Vagina (tissue), 2 donors: ENCODE measurements at places on chromosomes 12 and 14.
A peak's percentile ranks its signal among the peaks of the same experiment; 100 is the strongest.

GRCh38 chr12:17206553-17206952, 600.6 kb upstream of the LMO3 start:
- no peaks in the 10 kb centered on the region for H3K36me3 ChIP-seq
- no peaks in the 10 kb centered on the region for H3K4me1 ChIP-seq
- no peak overlapping the region for H3K4me3 ChIP-seq

- H3K27me3 ChIP-seq: no peaks in the 10 kb centered on the region
- H3K4me1 ChIP-seq: no peaks in the 10 kb centered on the region
- no peak overlapping the region for H3K4me3 ChIP-seq
- no peak overlapping the region for H3K27ac ChIP-seq
Measured at GRCh38 chr12:16118586-16118985, 158.9 kb downstream of the SLC15A5 start.

GRCh38 chr12:70268972-70269371, 25.7 kb downstream of the CNOT2 start:
- no peak overlapping the region for H3K27ac ChIP-seq
- no peak for DNase-seq

- no peaks in the 10 kb centered on the region for H3K27me3 ChIP-seq
- DNase-seq: no peak
- no peaks in the 10 kb centered on the region for H3K36me3 ChIP-seq
- H3K4me3 ChIP-seq: no peak overlapping the region
- no peaks in the 10 kb centered on the region for H3K4me1 ChIP-seq
Measured at GRCh38 chr14:28407996-28408395, 358.6 kb upstream of the FOXG1 start.

GRCh38 chr14:100669468-100669867, 57.2 kb upstream of the DLK1 start:
- H3K27me3 ChIP-seq: no peaks in the 10 kb centered on the region
- H3K36me3 ChIP-seq: no peaks in the 10 kb centered on the region
- no peaks in the 10 kb centered on the region for H3K4me1 ChIP-seq
- no peak overlapping the region for H3K27ac ChIP-seq

- no peaks in the 10 kb centered on the region for H3K36me3 ChIP-seq
- H3K27ac ChIP-seq: no peak overlapping the region
- DNase-seq: no peak
- H3K4me3 ChIP-seq: no peak overlapping the region
- no peaks in the 10 kb centered on the region for H3K27me3 ChIP-seq
Measured at GRCh38 chr14:59819446-59820088, 51.0 kb downstream of the RTN1 start.

DNA sequence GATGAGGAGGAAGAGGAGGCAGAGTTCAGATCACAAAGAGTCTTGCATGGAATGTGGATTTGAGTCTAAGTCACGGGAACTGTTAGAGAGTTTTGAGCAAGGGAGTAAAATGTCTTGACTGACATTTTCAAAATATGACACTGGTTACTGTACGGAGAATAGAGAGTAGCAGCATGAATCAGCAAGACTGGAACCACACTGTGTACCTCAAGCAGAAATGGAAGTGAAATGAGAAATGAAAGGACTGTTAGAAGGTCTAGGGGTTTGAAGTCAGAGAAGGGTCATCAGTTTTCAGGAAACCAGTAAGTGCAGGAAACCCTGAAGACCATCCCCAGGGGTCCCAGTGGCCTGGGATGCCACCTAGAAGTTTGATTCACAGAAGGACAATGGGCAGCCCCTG, 236.3 kb downstream of the GALC start:
- H3K4me3 ChIP-seq: no peak overlapping the region
- no peak overlapping the region for H3K27ac ChIP-seq

- peak; percentile 82 for DNase-seq
- no peak overlapping the region for H3K27ac ChIP-seq
- no peaks in the 10 kb centered on the region for H3K27me3 ChIP-seq
- no peaks in the 10 kb centered on the region for H3K4me1 ChIP-seq
- no peak overlapping the region for H3K4me3 ChIP-seq
Measured at GRCh38 chr12:104355630-104356029, 52.1 kb downstream of the EID3 start.

- H3K36me3 ChIP-seq: no peaks in the 10 kb centered on the region
- H3K27me3 ChIP-seq: no peaks in the 10 kb centered on the region
- no peak for DNase-seq
- H3K27ac ChIP-seq: peak overlapping the region; percentile 34
- peaks cover 61% of the 10 kb centered on the region for H3K4me1 ChIP-seq
- H3K4me3 ChIP-seq: no peak overlapping the region
Measured at GRCh38 chr14:59295951-59296350, 107.5 kb downstream of the DAAM1 start.

GRCh38 chr14:95889236-95889979, 12.8 kb downstream of the TUNAR start:
- H3K27ac ChIP-seq: no peak overlapping the region

- H3K4me1 ChIP-seq: peaks cover 13% of the 10 kb centered on the region
- H3K27ac ChIP-seq: no peak overlapping the region
- H3K36me3 ChIP-seq: no peaks in the 10 kb centered on the region
Measured at GRCh38 chr14:38078393-38078792, 129.3 kb upstream of the SSTR1 start.

- no peak overlapping the region for H3K27ac ChIP-seq
- no peaks in the 10 kb centered on the region for H3K4me1 ChIP-seq
- H3K36me3 ChIP-seq: no peaks in the 10 kb centered on the region
- H3K4me3 ChIP-seq: no peak overlapping the region
- no peak for DNase-seq
- no peaks in the 10 kb centered on the region for H3K27me3 ChIP-seq
Measured at GRCh38 chr14:69328317-69328716, 68.4 kb downstream of the GALNT16 start.

DNA sequence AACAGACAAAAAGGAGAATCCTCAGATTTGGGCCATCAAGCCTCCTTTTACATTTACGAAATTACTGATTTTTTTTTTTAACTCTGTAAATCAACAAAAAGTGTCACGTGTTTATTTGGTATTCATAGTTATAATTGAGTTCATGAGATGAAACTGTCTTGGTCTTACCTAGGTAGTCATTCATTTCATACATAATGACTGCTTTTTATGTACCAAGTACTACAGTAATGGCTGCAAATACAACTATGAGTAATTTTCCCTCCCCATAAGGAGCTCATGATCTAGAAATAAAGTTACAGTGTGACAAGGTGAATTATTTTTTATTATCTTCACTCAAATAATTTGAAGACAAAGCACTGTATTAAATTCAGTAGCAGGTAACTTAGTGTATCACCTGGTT, 6.4 kb upstream of the TBK1 start:
- H3K36me3 ChIP-seq: peaks cover 44% of the 10 kb centered on the region
- no peak for DNase-seq
- H3K27ac ChIP-seq: no peak overlapping the region
- H3K4me3 ChIP-seq: no peak overlapping the region
- peaks cover under 1% of the 10 kb centered on the region for H3K4me1 ChIP-seq

DNA sequence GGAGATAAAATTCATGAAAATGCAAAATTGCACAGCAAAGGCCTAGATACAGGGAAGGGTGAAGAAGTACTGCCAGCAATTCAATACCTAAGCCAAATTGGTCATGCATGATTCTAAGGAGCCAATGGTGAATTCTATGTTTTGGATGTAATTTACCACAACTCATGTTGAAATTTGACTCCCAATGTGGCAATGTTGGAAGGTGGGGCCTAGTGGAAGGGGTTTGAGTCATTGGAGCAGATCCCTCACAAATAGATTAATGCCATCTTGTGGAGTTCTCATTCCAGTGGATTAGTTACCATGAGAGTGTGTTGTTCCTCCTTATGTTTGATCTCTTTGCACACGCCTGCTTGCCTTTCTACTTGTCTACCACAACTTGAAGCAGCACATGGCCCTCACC, 194.0 kb upstream of the ALG10 start:
- H3K4me3 ChIP-seq: no peak overlapping the region
- no peaks in the 10 kb centered on the region for H3K4me1 ChIP-seq
- no peak overlapping the region for H3K27ac ChIP-seq
- no peaks in the 10 kb centered on the region for H3K27me3 ChIP-seq

DNA sequence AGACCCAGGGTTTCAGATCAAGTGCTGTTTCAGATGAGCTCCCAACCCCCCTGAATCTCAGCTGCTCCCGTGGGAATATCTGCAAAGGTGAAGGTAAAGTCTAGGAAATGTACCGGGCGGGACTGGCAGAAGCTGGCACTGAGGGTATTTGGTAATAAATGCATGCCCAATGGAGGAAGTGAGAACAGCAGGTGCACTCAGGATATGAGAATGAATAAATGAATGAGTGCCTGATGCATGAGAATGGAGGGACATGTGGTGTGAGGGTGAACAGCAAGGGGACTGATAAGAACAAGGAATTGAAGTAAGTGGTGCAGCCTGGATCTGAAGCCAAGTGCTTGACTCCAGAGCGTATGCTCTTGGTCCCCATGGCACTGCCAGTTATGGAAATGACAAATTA, 11.6 kb downstream of the RAPGEF3 start:
- no peaks in the 10 kb centered on the region for H3K27me3 ChIP-seq
- no peak for DNase-seq

- H3K27me3 ChIP-seq: no peaks in the 10 kb centered on the region
- H3K27ac ChIP-seq: no peak overlapping the region
- no peaks in the 10 kb centered on the region for H3K36me3 ChIP-seq
- DNase-seq: no peak
- H3K4me1 ChIP-seq: peaks cover 17% of the 10 kb centered on the region
- H3K4me3 ChIP-seq: peak overlapping the region; percentile 43
Measured at GRCh38 chr12:49548481-49548821, 9.6 kb downstream of the KCNH3 start.

- H3K4me1 ChIP-seq: peaks cover 27% of the 10 kb centered on the region
- no peak for DNase-seq
- no peaks in the 10 kb centered on the region for H3K27me3 ChIP-seq
- no peak overlapping the region for H3K4me3 ChIP-seq
- peaks cover 27% of the 10 kb centered on the region for H3K36me3 ChIP-seq
- H3K27ac ChIP-seq: no peak overlapping the region
Measured at GRCh38 chr14:69092840-69093422, 60.0 kb downstream of the DCAF5 start.

GRCh38 chr14:69711065-69711464, 55.9 kb upstream of the SRSF5 start:
- no peaks in the 10 kb centered on the region for H3K36me3 ChIP-seq
- DNase-seq: no peak
- no peak overlapping the region for H3K4me3 ChIP-seq

- H3K4me1 ChIP-seq: no peaks in the 10 kb centered on the region
- H3K4me3 ChIP-seq: no peak overlapping the region
- no peaks in the 10 kb centered on the region for H3K36me3 ChIP-seq
- no peak overlapping the region for H3K27ac ChIP-seq
- no peaks in the 10 kb centered on the region for H3K27me3 ChIP-seq
- no peak for DNase-seq
Measured at GRCh38 chr12:126156806-126157574, 1091.8 kb downstream of the AACS start.

- no peak overlapping the region for H3K27ac ChIP-seq
- no peaks in the 10 kb centered on the region for H3K27me3 ChIP-seq
- peaks cover 14% of the 10 kb centered on the region for H3K4me1 ChIP-seq
- DNase-seq: no peak
Measured at GRCh38 chr12:80100591-80100990, 1.3 kb downstream of the OTOGL start.

DNA sequence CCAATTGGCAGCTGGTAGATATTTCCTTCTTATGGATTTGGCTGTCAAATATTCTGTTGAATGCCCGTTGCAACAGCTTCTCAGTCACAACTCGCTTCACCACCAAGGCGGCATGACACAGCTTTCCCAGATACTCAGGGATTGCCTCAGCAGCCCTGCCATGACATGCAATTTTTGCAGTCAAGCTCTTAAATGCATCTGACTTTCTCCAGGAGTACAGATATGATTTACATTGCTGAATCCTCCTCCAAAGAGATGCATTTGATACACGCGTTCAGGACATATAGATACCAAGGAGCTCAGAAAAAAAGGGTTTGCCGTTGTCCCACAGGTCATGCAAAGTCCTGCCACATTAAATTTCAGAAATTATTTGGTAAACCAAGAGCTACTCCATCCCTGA, 6.5 kb downstream of the KRT5 start:
- no peak overlapping the region for H3K27ac ChIP-seq
- DNase-seq: no peak
- H3K27me3 ChIP-seq: no peaks in the 10 kb centered on the region
- H3K36me3 ChIP-seq: no peaks in the 10 kb centered on the region
- H3K4me3 ChIP-seq: no peak overlapping the region

- no peaks in the 10 kb centered on the region for H3K4me1 ChIP-seq
- DNase-seq: peak; percentile 67
- no peaks in the 10 kb centered on the region for H3K27me3 ChIP-seq
- no peaks in the 10 kb centered on the region for H3K36me3 ChIP-seq
- H3K27ac ChIP-seq: no peak overlapping the region
Measured at GRCh38 chr14:61080591-61081010, 99.6 kb downstream of the SLC38A6 start.

DNA sequence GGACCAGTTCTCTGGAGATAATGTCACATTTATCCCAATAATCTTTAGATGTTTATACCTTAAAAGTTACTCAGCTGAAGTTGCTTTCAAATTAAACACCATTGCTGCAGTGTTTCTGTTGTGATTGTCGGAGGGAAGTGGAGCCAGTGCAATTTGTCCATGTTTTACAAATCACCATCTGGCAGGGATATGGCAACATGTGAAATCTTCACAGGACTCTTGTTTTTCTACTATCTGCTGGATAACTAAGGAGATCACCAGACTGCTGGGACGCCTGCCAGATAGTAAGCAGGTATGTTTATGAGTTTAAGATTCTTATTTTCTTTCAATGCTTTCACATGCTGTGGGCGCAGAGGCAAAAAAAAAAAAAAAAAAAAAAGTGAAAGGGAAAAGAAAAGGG, 100.3 kb upstream of the SOX5 start:
- no peak overlapping the region for H3K4me3 ChIP-seq
- no peak overlapping the region for H3K27ac ChIP-seq
- no peak for DNase-seq
- no peaks in the 10 kb centered on the region for H3K4me1 ChIP-seq
- no peaks in the 10 kb centered on the region for H3K36me3 ChIP-seq
- no peaks in the 10 kb centered on the region for H3K27me3 ChIP-seq

DNA sequence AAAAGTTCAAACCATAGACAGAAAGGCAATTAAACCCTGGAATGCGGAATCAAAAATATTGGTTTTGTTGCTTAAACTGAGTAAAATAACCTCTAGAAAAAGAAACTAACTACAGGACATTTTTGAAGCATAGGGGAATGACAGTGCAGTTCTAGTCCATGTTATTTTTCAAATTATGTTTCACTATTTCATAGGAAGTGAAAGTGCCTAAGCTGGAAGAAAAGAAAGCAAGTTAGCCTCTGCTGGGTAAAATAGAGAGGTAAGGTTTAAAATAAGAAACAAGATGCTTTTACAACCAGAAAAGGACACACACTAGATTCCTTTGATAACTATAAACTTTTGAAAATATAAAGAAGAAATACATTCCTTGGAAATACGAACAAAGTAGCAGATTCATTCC, 1.1 kb downstream of the CLECL1 start:
- H3K27me3 ChIP-seq: no peaks in the 10 kb centered on the region
- H3K36me3 ChIP-seq: no peaks in the 10 kb centered on the region

GRCh38 chr12:52380271-52380694, 5.2 kb downstream of the KRT84 start:
- no peak overlapping the region for H3K4me3 ChIP-seq
- H3K27me3 ChIP-seq: no peaks in the 10 kb centered on the region
- no peak overlapping the region for H3K27ac ChIP-seq
- no peaks in the 10 kb centered on the region for H3K36me3 ChIP-seq
